ENCODE measurements at places on chromosomes 12 and 14.

DNA sequence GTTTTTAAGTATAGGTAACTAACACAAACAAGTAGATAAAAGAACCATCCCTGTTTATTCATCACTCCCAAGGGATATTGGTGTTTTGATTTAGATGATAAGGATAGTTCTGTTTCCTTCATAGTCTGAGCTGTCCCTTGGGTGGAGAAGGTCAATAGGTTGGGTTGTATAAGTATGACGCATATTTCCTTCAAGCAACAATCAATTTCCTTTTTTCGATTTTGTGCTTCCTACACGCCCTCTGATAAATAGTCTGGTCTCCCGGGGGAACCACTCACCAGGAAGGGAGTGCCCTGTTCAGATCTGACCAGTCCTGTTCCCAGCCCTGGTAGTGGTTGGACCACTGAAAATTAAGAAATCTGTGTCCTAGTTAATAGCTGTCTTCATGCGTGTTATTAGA is 378.8 kb upstream of the FAR2 start:
- DNase-seq: no peak

GRCh38 chr12:131862600-131862993 is 31.8 kb upstream of the ULK1 start:
- DNase-seq: no peak

- no peak for DNase-seq
These were observed 62.2 kb upstream of the PELI2 start for GRCh38 chr14:56056031-56056430.

GRCh38 chr14:37587131-37587803 is 7.8 kb downstream of the FOXA1 start:
- peak; percentile 24 for DNase-seq

DNA sequence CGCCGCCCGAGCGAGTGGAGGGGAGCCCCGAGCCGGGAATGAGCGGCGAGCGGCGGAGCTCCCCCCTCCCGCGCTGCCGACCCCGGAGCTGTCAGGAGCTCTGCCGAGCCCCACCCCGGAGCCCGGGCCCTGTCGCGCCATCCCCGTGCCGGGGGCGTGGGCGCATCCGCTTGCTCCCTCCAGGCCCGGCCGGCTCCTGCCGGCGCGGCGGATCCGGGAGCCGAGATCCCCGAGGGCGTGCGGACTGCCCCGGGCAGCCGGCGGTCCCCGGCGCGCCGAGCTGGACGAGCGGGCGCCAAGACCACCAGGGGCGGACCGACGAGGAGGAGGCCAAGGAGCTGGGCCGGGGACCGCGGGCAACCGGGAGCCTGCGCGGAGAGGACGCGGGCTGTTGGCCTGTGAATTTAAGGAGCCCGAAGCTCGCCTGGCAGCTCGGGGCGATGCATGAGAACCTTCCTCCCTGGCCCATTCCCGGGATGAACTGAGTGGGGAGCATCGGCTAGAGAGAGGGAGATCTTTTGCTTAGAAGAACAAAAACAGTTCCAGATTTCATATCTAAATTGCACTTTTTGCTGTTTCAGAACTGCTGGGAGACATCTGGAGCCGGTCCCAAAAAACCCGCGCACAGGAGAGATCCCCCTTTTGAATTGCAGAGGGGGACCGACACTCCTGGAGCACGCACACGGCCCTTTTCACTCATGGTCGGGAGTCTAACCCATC is 2.0 kb downstream of the PTHLH start:
- DNase-seq: peak; percentile 13

DNA sequence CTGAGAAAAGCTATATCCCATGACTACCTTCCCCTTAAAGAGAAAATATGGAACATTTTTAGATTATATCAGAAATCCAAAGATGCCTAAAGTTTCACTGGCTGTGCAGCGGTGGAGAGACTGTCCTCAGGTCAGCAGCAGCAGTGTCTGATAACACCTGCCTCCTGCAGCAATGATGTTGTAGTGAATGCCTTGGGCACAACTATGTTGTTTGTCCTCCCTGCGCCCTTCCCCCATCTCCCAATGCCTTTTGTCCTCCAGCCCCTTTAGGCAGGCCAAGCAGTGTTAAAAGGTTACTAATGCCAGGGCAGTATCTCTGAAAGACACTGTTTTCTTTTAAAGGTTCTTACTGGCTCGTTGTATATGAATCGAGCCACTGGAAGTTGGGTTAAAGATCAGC is 13.2 kb downstream of the RTRAF start:
- DNase-seq: no peak

DNA sequence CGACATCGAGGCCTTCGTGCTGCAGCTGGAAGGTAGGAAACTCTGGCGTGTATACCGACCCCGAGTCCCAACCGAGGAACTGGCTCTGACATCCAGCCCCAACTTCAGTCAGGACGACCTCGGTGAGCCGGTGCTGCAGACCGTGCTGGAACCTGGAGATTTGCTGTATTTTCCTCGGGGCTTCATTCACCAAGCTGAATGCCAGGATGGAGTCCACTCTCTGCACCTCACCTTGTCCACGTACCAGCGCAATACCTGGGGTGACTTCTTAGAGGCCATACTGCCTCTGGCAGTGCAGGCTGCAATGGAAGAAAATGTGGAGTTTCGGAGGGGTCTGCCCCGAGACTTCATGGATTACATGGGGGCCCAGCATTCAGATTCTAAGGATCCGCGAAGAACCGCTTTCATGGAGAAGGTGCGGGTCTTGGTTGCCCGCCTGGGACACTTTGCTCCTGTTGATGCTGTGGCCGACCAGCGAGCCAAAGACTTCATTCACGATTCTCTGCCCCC is 1.4 kb downstream of the RIOX1 start:
- no peak for DNase-seq

DNA sequence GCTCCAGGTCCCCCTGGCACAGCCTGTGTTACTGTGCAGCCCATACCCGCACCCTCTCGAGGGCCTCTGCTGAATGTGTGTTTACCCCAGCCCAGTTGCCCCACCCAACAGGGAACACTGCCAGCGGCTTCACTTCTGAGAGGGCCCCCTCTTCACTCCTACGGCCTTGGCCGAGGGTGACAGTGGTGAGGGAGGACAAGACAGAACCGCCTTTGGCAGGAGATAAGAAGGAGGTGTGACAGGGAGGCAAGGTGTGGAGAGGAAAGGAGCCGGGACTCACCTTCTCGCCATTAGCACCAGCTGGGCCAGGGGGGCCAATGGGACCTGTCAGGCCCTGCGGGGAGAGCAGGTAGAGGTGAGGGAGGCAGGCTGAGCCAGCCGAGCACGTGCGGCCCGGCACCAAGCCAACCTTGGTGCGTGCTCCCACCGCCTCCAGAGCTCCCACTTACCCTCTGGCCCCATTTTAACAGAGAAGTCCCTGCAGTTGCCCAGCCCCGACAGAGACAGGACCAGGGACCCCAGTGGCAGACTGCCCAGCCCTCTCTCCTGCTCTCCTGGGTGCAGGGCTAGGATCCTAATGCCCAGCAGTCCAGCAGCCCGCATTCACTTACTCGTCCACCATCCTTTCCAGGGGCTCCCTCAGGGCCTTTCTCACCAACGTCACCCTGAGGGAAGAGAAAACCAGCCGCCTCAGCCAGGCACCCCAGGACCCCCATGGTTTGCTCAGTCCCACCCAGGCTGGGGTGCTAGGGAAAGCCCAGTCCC is 18.3 kb downstream of the TMEM106C start:
- DNase-seq: no peak

- DNase-seq: no peak
These were observed 7.6 kb downstream of the KRAS start for GRCh38 chr12:25242981-25243679.

- no peak for DNase-seq
These were observed 65.8 kb downstream of the PITPNM2 start for GRCh38 chr12:123085066-123085465.

DNA sequence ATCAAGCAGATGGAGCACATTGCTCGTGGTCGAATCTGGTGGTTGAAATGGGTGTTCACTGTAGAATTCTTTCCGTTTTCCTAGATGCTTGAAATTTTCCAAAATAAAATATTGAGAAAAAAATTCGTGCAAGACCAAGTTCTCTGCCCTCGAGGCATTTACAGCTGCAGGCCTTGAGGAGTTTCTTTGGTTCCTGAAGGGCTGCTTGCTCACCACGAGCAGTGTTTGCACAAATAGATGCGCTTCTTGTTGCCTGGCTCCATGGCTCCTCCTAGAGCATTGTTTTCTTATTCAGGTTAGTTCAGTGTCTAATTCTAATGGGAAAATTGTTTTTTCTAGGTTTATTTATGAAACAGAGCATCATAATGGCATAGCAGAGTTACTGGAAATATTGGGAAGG is 74.5 kb upstream of the DYNC1H1 start:
- DNase-seq: no peak

- peak; percentile 24 for DNase-seq
These were observed 15.7 kb upstream of the FAM222A start for GRCh38 chr12:109697877-109698468.

GRCh38 chr14:44963044-44963528 is 1.1 kb downstream of the TOGARAM1 start:
- DNase-seq: no peak

DNA sequence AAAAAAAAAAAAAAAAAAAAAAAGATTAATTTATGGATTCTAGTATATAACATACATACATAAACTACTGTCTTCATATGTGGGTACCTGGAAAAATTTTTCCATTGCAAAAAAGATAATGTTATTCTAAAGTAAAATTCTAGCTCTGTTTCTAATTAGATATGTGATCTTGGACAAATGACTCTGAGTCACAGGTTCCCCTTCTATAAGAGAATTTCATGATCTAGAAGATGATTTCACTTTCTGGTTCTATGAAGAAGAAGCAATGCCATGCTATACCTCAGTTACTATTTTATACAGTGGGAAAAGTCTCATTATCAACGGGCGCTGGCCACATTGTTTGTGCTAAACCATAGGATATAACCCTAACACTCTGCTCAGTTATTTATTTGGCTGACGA is 351.3 kb downstream of the ZFP36L1 start:
- no peak for DNase-seq

DNA sequence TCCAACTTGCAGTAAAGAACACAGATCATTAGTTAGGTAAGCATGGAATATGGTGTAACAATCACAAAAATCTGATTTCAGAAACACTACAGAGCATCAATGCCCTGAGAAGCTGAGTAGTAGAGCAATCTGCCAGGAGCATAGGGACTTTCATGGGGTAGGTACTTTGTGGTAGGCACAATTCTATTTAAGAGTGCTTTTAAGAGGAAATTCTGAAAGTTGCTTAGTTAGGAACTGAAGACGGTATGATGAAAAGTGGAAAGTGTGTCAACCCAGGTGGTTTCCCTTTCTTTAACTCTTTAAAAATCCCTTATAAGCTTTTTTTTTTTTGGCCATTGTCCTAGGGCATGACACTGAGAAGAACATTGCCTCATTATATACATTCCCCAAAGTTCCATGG is 535.7 kb upstream of the FBXO33 start:
- no peak for DNase-seq

GRCh38 chr14:79331830-79332229 is 879.5 kb downstream of the DIO2 start:
- no peak for DNase-seq
